Activated CD4-positive, alpha-beta T cell treated with anti-CD3 and anti-CD28 coated beads for 36 hours (primary cell): ENCODE measurements at places on chromosomes 11 and 22. TPM values are rescaled to one million over a fixed set of nuclear protein-coding genes. Genes with fewer than 3 reads are reported as not detected.

DNA sequence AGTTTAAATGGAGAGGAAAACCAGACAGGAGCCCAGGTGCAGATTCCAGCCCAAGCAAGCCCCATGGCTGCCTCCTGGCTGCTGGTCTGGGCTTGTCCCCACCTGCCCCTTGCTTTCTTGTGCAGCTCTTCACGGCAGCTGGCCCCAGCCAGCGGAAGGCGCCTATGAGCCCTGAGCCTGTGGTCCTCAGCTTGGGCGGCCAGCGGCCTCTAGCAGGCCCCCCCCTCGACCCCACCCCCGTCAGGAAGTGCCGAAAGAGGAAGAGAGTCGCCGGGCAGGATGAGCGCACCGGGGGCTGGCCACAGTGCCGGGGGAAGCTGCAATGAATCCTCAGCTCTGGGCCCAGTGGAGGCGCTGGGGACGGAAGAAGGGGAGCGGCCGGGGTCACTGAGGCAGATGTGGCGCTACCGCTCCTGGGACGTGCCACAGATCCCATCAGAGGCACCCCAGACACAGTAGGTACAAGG, 2.1 kb upstream of the DGKZ start:
- H3K4me1 ChIP-seq: peaks cover 73% of the 10 kb centered on the region
- peaks cover 11% of the 10 kb centered on the region for H3K36me3 ChIP-seq
- H3K27ac ChIP-seq: peak overlapping the region; percentile 75
- no peaks in the 10 kb centered on the region for H3K27me3 ChIP-seq
- H3K4me3 ChIP-seq: peak overlapping the region; percentile 74

Gene APLNR
- total RNA-seq: not detected

Gene MED19
- total RNA-seq: 10.6 TPM

DNA sequence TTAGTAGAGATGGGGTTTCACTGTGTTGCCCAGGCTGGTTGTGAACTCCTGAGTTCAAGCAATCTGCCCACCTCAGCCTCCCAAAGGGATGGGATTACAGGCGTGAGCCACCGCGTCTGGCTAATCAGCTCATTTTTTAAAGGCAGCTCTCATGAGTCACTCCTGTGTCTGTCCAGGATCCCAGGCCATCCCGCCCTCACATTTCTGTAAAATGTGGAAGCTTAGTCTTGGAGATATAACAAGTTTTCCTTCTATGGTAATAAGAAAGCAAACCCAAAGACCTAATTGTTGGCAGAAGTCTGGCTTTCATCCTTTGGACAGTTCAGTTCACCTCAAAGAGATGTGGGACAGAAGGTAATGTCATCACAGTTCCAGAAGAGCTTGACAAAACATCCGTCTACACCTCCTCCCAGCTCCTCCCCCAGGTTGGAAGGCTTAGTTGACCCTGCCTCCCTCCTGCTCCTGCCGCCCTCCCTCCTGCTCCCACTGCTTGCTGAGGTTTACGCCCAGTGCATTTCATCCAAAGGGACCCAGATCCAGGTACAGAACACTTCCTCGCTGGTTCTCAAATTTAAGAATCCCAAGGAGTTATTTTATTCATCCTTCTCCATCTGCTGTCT, 6.4 kb downstream of the DRD2 start:
- H3K27ac ChIP-seq: no peak overlapping the region
- no peak overlapping the region for H3K4me3 ChIP-seq
- H3K4me1 ChIP-seq: no peaks in the 10 kb centered on the region

DNA sequence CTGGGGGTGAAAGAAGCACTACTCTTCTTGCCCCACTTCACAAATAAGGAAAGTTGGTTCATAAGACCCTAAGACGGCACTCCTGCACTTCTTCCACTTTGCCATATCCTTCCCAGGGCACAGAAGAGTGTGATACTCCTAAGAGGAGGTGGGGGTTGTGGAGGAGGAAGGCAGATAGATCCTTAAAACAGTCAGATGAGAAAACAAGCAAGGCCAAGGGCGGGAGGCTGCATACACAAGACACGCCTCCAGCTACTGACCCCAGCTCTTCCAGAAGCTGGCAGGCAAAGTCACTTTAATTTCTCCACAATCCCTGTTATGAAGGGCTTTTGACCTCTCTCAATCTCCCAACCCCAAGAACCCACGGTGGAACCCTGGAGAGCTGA, 1.6 kb upstream of the CHRM4 start:
- H3K27ac ChIP-seq: no peak overlapping the region
- H3K4me3 ChIP-seq: peak overlapping the region; percentile 61
- peaks cover 8% of the 10 kb centered on the region for H3K36me3 ChIP-seq
- H3K4me1 ChIP-seq: peaks cover 20% of the 10 kb centered on the region

DNA sequence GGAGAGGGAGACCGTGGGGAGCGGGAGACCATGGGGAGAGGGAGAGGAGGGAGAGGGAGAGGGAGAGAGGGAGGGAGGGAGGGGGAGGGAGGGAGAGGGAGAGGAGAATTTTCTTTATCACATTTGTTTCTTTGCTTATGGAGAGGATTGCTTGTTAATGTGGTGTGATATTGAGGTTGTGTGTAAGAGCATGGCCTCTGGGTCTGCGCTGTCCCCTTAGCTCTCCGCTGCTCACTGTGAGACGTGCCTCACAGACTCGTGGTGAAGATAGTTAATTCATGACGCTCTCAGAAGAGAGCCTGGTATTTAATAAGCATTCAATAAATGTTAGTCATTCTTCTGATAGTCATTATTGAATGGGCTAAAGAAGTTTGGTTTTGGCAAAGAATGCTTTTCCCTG, 26.2 kb downstream of the PPFIA1 start:
- no peaks in the 10 kb centered on the region for H3K27me3 ChIP-seq
- H3K4me3 ChIP-seq: no peak overlapping the region
- peaks cover 34% of the 10 kb centered on the region for H3K36me3 ChIP-seq
- DNase-seq: no peak

GRCh38 chr22:37643225-37643847, 3.9 kb downstream of the SH3BP1 start:
- peak overlapping the region; percentile 75 for H3K27ac ChIP-seq
- no peak overlapping the region for H3K4me3 ChIP-seq
- H3K36me3 ChIP-seq: peaks cover 34% of the 10 kb centered on the region
- peaks cover 37% of the 10 kb centered on the region for H3K4me1 ChIP-seq

DNA sequence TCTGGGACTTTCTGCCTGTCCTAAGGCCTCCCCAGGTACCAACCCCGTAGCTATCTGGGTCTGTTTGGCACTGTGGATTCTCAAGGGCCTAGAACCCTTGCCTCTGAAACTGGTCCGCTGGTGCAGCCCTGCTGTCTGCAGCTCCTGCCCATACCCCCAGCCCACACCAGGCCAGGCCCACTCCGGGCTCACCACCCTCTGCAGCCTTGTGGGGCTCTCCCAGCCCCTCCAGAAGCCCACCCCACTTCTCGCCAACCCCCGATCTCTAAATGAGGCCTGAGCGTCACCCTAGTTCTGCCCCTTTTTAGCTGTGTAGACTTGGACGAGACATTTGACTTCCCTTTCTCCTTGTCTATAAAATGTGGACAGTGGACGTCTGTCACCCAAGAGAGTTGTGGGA, 4.7 kb downstream of the KLHDC7B start:
- DNase-seq: no peak
- peaks cover 21% of the 10 kb centered on the region for H3K4me1 ChIP-seq
- H3K36me3 ChIP-seq: peaks cover 3% of the 10 kb centered on the region
- no peak overlapping the region for H3K27ac ChIP-seq
- H3K4me3 ChIP-seq: peak overlapping the region; percentile 74
- H3K27me3 ChIP-seq: no peaks in the 10 kb centered on the region

DNA sequence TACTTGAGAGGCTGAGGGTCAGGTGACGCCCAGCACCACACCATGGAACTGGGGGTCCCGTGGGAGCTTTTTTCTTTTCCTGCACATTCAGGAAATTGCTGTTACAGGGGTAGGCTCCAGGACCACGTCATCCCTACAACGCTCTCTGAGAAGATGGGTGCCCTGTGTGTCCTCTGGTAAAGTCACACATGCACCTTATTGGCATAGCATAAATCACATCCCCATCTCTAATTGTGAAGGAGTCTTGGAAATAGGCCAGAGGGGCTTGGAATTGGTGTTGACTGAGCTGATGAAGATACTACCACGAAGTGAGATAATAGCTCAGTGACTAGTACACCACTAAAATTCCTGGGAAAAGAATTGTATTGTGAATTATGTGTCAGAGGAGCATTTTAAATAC, 57.6 kb downstream of the TNRC6B start:
- no peak for DNase-seq
- no peak overlapping the region for H3K27ac ChIP-seq

DNA sequence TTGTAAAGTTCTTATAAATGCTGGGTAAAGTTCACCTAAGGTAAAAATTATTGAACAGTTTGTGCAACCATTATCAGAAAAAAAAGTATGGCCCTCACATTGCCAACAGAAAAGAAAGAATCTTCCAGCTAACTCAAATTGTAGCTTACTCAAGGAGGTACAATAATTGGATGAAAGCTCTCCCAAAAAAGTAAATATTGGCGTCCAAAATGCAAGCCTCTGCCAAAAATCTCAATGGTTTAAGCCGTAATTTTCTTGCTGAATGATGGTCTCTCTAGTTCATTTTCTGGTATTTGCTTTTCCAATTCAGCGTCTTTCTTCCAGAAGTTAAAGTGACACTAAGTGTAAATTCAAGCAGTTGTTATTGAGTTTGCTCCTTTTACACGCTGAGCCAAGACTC, 727.3 kb downstream of the LRRC4C start:
- no peak for DNase-seq
- no peak overlapping the region for H3K27ac ChIP-seq
- H3K4me1 ChIP-seq: no peaks in the 10 kb centered on the region
- H3K27me3 ChIP-seq: no peaks in the 10 kb centered on the region

DNA sequence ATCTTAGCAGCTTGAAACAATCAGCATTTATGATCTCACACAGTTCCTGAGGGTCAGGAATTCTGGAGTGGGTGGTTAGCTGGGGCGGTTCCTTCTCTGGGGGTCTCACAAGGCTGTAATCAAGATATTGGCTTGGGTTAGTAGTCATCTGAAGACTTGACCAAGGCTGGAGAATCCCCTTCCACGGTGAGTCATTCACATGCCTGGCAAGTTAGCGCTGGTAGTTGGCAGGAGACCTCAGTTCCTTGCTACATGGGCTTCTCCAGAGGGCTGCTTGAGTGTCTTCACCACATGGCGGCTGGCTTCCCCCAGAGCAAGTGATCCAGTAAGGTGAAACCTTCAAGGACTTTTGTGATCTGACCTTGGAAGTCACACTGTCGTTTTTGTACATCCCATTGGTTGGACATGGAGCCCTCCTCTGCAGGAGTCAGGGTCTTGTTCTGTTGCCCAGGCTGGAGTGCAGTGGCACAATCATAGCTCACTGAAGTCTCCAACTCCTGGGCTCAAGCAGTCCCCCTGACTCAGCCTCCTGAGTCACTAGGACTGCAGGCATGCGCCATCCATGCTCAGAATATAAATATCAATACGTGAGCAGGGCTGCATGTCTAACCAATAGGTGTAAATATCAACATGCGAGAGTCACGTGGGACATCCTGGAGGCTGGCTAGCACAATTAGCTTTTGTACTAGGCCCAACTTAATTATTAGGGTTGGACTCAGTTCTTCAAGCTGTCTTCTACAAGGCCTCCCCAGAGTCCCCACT, 7.2 kb upstream of the NIPSNAP1 start:
- H3K27ac ChIP-seq: no peak overlapping the region
- no peaks in the 10 kb centered on the region for H3K27me3 ChIP-seq
- no peak overlapping the region for H3K4me3 ChIP-seq

- no peaks in the 10 kb centered on the region for H3K27me3 ChIP-seq
- H3K27ac ChIP-seq: no peak overlapping the region
- no peak for DNase-seq
- no peak overlapping the region for H3K4me3 ChIP-seq
- H3K36me3 ChIP-seq: no peaks in the 10 kb centered on the region
These were observed 7.5 kb upstream of the KRTAP5-7 start for GRCh38 chr11:71519546-71519945.

Gene SLC22A6
- not detected for total RNA-seq

Gene CHADL
- total RNA-seq: 0.11 TPM

Gene KRTAP5-9
- total RNA-seq: not detected

- no peak overlapping the region for H3K27ac ChIP-seq
- peaks cover 11% of the 10 kb centered on the region for H3K4me1 ChIP-seq
- peaks cover 11% of the 10 kb centered on the region for H3K27me3 ChIP-seq
- no peaks in the 10 kb centered on the region for H3K36me3 ChIP-seq
- DNase-seq: no peak
- H3K4me3 ChIP-seq: no peak overlapping the region
These were observed 9.5 kb downstream of the FOLR3 start for GRCh38 chr11:72144807-72145565.
